ENCODE measurements at places on chromosomes 11 and 22.

DNA sequence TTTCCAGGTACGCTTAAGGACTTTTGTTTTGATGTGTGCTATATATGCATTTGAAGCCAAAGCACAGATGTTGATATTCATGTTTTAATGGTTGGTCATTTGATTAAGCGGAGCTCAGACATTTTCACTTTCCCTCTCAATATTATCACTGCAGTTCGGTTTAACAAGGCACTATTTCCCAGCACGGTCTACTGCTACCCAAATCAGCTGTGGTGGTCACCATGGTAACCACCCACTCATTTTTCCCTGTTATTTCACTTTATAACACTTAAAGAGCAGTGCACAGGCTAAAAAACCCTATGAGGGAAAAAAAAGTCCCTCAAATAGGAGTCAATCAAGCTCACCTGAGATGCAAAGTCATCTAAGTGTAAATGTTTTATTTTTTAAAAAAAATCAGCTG lies 439.6 kb upstream of the CCDC90B start:
- no peak for DNase-seq

DNA sequence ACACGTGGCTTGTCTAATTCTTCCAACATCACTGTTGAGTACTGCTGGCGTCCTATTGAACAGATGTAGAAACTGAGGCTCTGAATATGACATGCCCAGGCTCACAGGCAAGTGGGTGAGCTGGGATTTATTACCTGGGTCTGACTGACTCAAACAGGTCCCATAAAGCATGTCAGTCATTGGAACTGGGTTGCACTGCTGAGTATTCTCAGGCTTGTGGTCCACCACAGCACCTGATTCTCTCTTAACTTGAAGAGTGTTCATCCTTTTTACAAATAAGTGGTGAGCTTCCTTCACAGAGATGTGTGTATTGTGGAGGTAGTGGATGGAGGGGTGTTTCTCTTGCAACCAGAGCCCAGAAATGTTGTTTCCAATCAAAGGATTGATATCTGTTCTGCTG lies 44.5 kb downstream of the SC5D start:
- DNase-seq = no peak

- DNase-seq = no peak
These were observed 27.0 kb upstream of the SORL1-AS1 start for GRCh38 chr11:121479698-121480238.

GRCh38 chr11:114832532-114833125 lies 154.3 kb downstream of the NXPE2 start:
- DNase-seq = no peak

DNA sequence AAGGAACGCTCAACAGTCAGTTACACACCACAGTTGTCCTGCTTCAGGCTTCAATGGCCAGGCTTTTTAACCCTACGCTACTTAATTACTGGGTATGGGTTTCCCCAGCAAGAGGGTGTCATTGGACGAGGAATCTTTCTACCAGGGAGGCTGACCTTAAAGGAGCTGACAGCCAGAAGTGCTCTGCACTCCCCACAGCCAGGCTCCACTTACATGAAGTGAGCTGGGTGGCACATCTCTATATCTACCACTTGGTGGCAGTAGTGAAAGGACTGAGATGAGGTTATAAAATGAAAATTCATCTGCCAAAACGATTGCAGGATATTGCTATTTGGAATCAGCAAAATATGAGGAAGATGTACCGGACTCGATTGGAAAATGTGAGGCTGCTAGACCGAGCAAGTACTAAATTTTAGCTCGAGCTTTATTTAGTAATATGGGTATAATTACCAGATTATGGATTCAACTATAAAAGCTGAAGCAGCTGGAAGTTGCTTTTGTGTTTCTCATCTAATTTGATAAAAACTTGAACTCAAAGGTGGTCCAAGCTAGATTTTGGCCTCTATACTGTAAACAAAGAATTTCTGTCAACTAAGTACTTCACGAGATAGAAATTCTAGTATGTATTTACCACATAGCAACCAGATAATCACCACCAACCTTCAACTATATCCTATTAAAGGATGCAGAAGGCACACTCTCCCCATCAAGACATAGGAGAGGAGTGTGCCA lies 53.9 kb upstream of the CEP126 start:
- DNase-seq = peak; percentile 11

DNA sequence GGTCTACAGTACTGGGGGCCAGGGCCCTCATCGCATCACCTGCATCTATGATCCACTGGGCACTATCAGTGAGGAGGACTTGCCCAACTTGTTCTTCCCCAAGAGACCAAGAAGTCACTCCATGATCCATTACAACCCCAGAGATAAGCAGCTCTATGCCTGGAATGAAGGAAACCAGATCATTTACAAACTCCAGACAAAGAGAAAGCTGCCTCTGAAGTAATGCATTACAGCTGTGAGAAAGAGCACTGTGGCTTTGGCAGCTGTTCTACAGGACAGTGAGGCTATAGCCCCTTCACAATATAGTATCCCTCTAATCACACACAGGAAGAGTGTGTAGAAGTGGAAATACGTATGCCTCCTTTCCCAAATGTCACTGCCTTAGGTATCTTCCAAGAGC lies 3.8 kb upstream of the PPFIBP2 start:
- no peak for DNase-seq

- DNase-seq = no peak
These were observed 103.7 kb downstream of the PICALM start for GRCh38 chr11:85965202-85965601.

DNA sequence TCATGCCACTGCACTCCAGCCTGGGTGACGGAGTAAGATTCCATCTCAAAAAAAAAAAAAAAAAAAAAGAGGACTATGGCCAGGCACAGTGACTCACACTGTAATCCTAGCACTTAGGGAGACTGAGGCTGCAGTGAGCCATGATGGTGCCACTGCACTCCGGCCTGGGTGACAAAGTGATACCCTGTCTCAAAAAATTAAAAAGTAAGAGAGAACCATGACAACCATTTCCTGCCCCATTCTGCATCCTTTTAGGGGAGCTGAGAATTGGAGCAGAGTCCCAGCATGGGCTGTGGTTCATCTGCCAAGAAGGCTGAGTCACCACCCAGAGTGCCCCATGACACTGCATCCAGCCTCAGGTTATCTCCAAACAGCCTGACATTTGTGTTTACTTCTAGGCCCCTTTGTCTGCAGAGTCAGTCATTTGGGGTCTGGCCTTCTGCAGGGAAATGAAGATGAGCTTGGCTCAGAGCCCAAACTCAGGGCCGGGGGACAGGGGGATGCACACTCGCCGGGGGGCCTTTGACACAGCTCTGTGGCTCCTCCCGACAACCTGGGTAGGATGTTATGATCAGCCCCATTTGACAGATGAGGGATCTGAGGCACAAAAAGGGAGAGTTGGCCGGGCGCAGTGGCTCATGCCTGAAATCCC lies 4.7 kb downstream of the CSDC2 start:
- no peak for DNase-seq

DNA sequence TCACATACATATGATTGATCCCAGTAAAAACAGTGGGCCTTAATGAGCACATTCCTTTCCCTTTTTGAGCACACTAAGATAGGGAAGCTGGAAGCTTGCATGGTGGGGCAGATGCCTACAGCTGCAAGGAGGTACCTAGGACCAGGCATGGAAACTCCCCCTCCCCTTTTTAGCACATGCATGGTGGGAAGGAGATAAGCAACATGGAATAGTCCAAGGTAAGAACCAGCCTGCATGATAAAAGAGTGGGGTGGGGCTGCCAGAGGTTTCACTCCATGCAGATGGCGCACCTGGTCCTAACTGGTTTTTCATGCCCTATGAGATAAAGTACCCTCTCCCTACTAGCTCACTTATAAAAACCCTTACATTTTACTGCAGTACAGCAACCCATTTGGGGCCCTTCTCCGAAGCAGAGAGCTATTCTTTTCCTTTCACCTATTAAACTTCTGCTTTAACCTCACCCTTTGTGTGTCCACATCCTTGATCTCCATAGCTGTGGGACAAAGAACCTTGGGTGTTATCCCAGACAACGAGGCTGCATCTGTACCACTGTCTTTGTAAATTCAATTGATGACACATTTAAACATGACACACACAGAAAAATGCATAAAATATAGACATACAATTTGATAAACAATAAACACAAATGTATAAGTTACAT lies 40.1 kb upstream of the VSTM5 start:
- no peak for DNase-seq

- DNase-seq = peak; percentile 28
These were observed 515.1 kb downstream of the INSC start for GRCh38 chr11:15629690-15630321.

DNA sequence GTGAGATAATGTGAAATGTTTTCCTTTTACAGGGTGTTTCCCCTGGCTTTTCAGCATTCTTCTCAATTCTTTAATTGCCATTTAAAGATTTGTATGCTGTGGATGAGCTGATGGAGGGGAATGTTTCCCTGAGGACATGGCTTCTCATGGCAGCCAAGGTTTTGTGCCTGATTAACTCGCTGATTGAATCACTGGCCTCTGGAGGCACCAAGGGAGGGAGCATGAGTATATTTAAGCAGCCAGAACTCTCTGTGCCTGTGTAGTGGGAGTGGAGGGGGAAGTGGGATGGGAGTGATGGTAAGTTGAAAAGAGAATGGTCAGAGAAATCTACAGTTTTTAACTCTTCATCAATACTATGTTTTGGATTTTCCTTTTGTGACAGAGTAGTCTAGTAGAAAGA lies 88.7 kb downstream of the STIM1 start:
- no peak for DNase-seq
